ENCODE measurements at places on chromosomes 7 and 10.

DNA sequence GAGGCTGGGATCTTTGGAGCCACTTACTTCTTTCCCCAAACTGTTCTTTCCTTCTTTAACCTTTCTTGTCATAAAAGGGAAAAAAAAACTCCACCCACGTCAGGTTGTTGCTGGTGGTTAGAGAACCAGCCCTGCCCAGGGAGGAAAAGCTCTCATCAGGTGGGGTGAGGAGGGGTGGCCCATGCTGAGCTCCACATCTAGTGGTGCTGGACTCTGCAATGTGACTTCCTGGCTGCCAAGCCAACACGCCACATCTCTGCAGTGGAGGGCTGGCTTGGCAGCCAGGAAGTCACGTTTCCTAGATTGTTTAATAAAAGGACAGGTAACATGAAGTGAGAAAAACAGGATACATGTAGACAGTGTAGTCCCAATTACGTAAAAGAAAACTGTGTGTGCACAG lies 37.4 kb downstream of the WIPF3 start:
- DNase-seq: no peak

DNA sequence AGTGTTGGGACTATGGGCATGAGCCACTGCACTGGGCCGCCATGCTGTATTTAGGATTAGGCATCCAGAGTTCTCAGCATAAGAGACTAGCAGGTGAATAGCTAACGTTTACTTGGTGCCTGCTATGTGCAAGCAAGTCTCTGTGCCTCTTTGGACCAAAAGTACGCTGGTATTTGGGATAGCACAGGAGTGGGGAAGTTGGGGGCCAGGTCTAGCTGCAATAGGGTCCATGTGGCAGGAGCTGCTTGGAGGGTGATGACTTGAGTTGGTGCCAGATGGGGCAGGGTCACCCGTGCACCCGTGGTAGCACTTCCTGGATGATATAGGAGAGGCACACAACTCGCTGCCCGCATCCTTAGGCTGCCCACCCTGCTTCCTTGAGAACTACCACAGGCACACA lies 22.4 kb downstream of the NACAD start:
- DNase-seq: no peak

- no peak for DNase-seq
Measured at GRCh38 chr7:69110450-69111050, 487.7 kb upstream of the AUTS2 start.

- no peak for DNase-seq
Measured at GRCh38 chr7:157853789-157854065, 516.9 kb downstream of the DNAJB6 start.

- DNase-seq: no peak
Measured at GRCh38 chr10:124325633-124325914, 93.1 kb downstream of the OAT start.

DNA sequence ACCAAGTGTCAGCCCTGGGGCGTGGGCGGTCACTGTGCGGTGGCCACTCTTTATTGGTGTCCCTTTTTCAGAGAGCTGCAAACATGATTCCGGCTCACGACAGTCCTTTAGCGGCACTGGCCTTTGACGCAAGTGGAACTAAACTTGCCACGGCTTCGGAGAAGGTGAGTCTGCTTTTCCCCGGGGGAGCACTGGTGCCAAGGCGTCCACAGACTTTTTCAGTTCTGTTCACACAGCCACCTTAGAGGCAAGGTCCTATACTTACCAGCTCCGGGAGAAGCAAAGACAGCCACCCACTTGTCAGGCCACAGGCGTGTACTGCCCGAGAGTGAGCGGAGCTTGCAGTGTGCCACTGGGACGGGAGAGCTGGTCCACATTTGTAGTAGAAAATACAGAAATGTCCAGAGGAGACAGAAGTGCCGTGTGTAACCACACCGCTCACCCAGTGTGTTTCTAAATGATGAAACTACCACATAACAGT lies 27.9 kb downstream of the WIPI2 start:
- no peak for DNase-seq

- DNase-seq: no peak
Measured at GRCh38 chr10:34535872-34536271, 279.2 kb downstream of the PARD3 start.
